ENCODE measurements at places on chromosomes 12 and 14. TPM values are rescaled to one million over a fixed set of nuclear protein-coding genes. Genes with fewer than 3 reads are reported as not detected.

- peaks cover 18% of the 10 kb centered on the region for H3K36me3 ChIP-seq
- H3K4me1 ChIP-seq, result peaks cover 3% of the 10 kb centered on the region
- H3K27ac ChIP-seq, result no peak overlapping the region
- DNase-seq, result no peak
Observed at GRCh38 chr12:48767047-48767446, 21.8 kb downstream of the ADCY6 start.

GRCh38 chr12:104669851-104670337 lies 213.1 kb downstream of the CHST11 start:
- H3K27me3 ChIP-seq, result no peaks in the 10 kb centered on the region
- H3K27ac ChIP-seq, result no peak overlapping the region
- peaks cover 34% of the 10 kb centered on the region for H3K4me1 ChIP-seq

GRCh38 chr12:25518512-25518911 lies 34.6 kb downstream of the LMNTD1 start:
- DNase-seq, result no peak
- no peak overlapping the region for H3K4me3 ChIP-seq
- no peaks in the 10 kb centered on the region for H3K4me1 ChIP-seq
- H3K36me3 ChIP-seq, result no peaks in the 10 kb centered on the region
- no peaks in the 10 kb centered on the region for H3K27me3 ChIP-seq

DNA sequence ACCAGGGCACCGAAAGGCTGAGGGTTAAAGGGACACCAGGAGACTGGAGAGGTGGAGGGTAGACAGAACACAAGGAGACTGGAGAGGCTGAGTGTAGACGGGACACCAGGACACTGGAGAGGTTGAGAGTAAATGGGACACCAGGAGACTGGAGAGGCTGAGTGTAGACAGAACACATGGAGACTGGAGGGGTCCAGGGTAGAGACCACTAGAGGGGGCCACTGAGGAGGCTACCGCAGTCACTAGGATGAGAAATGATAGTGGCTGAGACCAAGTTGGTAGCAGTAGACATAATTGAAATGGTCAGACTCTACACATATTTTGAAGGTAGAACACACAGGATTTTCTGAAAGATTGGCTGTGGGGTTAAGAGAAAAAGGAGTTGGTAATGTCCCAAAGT lies 68.2 kb downstream of the PAH start:
- H3K27ac ChIP-seq, result no peak overlapping the region
- no peak overlapping the region for H3K4me3 ChIP-seq
- no peaks in the 10 kb centered on the region for H3K27me3 ChIP-seq
- H3K4me1 ChIP-seq, result no peaks in the 10 kb centered on the region
- no peak for DNase-seq
- H3K36me3 ChIP-seq, result no peaks in the 10 kb centered on the region

GRCh38 chr12:120429368-120429767 lies 8.5 kb upstream of the COX6A1 start:
- no peak for DNase-seq
- H3K27ac ChIP-seq, result no peak overlapping the region
- H3K27me3 ChIP-seq, result peaks cover 2% of the 10 kb centered on the region
- H3K36me3 ChIP-seq, result no peaks in the 10 kb centered on the region

GRCh38 chr12:71392521-71393145 lies 47.0 kb upstream of the LGR5 start:
- DNase-seq, result peak; percentile 74
- no peak overlapping the region for H3K4me3 ChIP-seq
- H3K27me3 ChIP-seq, result no peaks in the 10 kb centered on the region
- no peaks in the 10 kb centered on the region for H3K36me3 ChIP-seq
- no peak overlapping the region for H3K27ac ChIP-seq

- H3K4me3 ChIP-seq, result no peak overlapping the region
- H3K36me3 ChIP-seq, result no peaks in the 10 kb centered on the region
- no peak overlapping the region for H3K27ac ChIP-seq
- no peaks in the 10 kb centered on the region for H3K27me3 ChIP-seq
- peak; percentile 16 for DNase-seq
Observed at GRCh38 chr14:37546621-37547447, 48.2 kb downstream of the FOXA1 start.

- H3K27me3 ChIP-seq, result no peaks in the 10 kb centered on the region
- H3K4me1 ChIP-seq, result peaks cover 20% of the 10 kb centered on the region
- DNase-seq, result no peak
Observed at GRCh38 chr12:96441816-96442215, 41.6 kb upstream of the CDK17 start.

Gene MGAT4C
- total RNA-seq, result under 0.01 TPM

Gene FGF23
- total RNA-seq, result not detected

Gene CDK4
- 183 TPM for total RNA-seq

Data from fibroblast of lung (primary cell).